Endothelial cell of umbilical vein (primary cell): ENCODE measurements at places on chromosomes 13 and 19. TPM values are rescaled to one million over a fixed set of nuclear protein-coding genes. Genes with fewer than 3 reads are reported as not detected.

- DNase-seq: no peak
Measured at GRCh38 chr19:32919365-32919764, 49.8 kb upstream of the SLC7A9 start.

DNAAF3 gene
- 0.56 and 0.75 TPM in 2 replicates for polyA plus RNA-seq

- peak; percentile 95 for DNase-seq
Measured at GRCh38 chr19:17390665-17391370, 3.2 kb downstream of the CCDC194 start.

- no peak for DNase-seq
Measured at GRCh38 chr13:49296659-49297058, 48.9 kb downstream of the CDADC1 start.

- no peak for DNase-seq
Measured at GRCh38 chr19:1606138-1606651, 933 bp upstream of the UQCR11 start.

DNA sequence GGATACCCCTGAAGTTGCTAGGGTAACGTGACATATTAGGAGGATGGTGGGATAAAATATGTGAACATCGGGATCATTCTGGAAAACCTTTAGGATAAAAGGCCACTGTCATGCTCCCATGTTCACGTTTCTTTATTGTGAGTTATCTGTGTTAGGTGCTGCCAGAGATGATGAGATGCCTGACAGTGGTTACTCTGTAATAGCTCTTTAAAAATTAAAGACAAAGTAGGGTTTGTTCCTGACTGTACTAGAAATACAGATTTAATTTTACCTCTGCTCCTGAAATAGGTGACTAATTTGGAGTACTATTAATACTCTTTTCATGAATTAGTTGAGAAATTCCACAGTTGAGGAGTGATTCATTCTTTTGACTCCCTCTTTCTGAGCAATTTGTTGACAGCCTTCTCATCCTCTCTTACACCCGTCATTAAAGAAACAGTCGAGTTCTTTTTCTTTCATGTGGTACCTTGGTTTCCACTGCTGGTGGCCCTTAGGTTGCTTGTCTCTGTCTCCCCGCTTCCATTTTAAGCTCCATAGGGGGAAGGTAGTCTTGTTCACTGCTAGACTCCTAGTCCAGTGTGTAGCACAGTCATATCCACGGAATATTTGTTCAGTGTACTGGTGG is 28.4 kb downstream of the SAE1 start:
- peak; percentile 71 for DNase-seq

GRCh38 chr13:100362371-100362770 is 226.2 kb downstream of the GGACT start:
- no peak for DNase-seq

DNA sequence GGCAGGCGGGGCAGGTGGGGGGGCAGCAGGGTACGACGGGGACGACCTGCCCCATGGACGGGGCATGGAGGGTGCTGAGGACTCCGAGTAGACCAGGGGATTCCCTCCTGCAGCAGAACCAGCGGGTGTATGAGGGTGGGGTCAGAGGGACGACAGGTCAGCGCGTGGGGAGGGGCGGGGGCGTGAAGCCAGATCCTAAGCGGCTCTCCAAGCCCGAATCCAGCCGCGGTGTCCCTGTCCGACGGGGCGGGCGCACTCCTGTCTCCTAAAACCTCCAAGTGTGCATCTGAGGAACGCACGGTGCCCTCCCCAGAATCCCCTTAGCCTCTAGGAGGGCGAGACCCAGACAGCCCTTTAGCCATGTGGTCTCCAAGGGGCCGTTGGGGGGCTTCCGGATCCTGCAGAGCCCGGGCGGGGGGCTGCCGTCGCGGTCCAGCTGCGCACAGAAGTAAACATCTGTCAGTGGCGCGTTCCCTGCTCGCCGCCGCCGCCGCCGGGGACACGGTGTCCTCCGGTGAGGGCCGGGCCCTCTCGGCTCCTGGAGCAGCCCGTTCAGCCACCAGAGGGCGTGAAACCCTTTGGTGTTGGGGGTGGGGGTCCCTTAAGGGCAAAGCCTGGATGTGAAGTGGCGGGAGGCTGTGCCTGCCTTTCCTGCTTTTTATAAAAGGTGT is 730 bp downstream of the NRTN start:
- DNase-seq: peak; percentile 34

- no peak for DNase-seq
Measured at GRCh38 chr13:32495429-32495828, 43.2 kb downstream of the N4BP2L2 start.
